ENCODE measurements at places on chromosomes 6 and 20.

DNA sequence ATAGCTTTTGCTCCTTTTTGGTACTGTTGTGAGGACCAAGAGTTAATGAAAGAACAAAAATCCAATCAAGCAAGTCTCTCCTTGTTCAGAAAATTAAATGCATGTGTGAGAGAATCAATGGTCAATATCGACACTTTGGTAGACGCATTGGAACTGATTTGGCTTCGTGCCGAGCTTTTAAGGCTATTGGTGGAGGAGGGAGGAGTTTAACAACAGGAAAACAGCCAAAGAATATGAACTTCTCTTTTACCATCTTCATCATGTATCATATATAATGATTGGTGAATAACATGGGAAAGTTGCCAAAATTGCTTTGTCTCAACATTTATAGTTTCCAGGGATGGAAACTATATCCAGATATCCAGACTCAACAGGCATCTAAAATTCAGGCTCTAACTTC is 266.5 kb upstream of the CITED2 start:
- DNase-seq = no peak

- DNase-seq = no peak
Measured at GRCh38 chr20:24911461-24911860, 37.6 kb upstream of the CST7 start.

GRCh38 chr20:25126204-25127029 is 44.5 kb upstream of the VSX1 start:
- DNase-seq = no peak

GRCh38 chr20:57867807-57868206 is 158.0 kb upstream of the PMEPA1 start:
- no peak for DNase-seq

DNA sequence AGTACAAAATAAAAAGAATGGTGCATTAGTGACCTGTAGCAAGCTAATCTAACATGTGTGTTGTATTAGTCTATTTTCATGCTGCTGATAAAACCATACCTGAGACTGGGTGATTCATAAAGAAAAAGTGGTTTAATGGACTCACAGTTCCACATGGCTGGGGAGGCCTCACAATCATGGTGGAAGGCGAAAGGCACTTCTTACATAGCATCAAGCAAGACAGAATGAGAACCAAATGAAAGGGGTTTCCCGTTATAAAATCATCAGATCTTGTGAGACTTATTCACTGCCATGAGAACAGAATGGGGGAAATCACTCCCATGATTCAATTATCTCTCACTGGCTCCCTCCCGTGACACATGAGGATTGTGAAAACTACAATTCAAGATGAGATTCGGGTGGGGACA is 45.4 kb upstream of the AIG1 start:
- no peak for DNase-seq

GRCh38 chr6:32196682-32197616 is 4.5 kb upstream of the GPSM3 start:
- no peak for DNase-seq

- DNase-seq = no peak
Measured at GRCh38 chr6:112979830-112980229, 632.7 kb downstream of the RFPL4B start.

DNA sequence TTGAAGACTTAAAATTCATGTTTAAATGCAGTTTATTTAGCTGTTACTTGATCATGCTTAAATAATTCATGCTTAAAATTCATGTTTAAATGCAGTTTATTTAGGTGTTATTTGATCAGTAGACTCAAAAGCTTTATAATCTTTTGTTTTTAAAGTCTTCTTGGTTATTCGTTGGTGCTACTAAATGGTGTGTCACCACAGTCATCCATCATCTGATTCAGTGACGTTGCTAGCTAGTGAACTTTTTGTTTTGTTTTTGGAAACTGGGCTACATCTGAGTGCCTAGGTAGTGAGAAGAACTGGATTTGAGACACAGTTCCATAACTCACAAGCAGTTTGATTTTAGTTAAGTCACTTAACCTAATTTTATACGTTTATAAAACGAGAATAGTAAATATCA is 20.9 kb downstream of the SCAF8 start:
- no peak for DNase-seq

- no peak for DNase-seq
Measured at GRCh38 chr6:71206089-71206488, 82.5 kb upstream of the OGFRL1 start.

DNA sequence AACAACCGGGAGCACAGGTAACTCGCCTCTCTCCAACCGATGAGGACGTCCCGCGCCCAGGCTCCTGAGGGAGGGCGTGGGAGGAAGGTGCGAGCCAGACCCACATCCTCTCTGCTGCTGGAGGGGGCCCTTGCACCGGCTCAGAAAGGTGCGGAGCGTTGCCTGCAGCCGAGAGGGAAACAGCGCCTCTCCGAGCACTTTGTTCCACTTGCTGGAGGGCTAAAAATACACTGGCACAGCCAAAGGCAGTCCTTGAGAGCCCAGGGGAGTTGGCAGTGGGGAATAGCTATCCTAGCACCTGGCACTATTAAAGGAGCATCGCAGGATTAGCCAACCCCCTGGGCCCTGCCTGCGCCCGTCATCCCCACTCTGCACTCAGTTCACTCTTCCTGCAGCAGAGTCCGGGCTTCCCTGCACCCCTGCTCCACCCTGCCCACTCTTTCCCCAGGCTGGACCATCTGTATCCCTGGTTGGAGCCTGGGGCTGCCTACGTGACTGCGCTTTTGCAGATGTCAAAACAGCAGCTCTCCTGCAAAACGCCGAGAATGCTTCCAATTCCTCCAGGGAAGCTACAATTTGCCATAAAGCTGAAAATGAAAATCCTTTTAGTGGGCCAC is 108.9 kb downstream of the SNX5 start:
- DNase-seq = peak; percentile 58

DNA sequence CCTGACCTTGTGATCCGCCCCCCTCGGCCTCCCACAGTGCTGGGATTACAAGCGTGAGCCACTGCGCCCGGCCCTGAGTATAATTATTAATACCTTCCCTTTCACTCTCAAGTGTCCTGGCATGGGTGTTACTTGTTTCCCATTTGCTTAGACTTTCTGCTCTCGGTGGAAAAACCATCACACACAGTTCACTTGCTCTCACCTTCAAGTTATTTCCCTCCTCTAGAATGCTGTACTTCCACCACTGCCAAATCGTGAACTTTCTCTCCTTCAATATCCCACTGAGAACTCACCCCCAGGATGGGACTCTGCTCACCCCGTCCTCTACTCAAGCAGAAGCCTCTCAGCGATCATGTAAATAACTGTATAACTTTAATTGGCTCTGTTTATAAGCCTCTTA is 4.6 kb upstream of the HIVEP1 start:
- no peak for DNase-seq

DNA sequence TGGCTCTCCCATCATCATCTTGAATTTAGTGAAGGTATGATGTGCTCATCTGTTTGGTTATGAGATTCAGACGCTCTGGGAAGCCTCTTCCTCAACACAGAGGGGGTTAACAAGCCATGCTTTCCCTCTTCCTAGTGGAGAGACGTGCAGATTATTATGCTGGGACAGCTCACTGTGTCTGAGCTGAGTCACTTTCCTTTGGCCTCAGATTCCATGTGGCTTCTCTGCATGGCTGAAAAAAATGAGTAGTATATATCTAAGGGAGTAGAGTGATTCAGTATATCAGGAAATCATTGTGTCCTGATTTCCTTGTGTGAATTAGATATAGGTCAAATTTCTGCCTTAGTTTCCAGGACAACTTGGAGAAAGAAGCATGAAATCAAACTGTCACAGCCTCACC is 52.6 kb downstream of the FIG4 start:
- no peak for DNase-seq

- DNase-seq = no peak
Measured at GRCh38 chr20:7608250-7608649, 332.0 kb downstream of the HAO1 start.
